ENCODE measurements at places on chromosomes 12 and 14.
A peak's percentile ranks its signal among the peaks of the same experiment; 100 is the strongest.

DNA sequence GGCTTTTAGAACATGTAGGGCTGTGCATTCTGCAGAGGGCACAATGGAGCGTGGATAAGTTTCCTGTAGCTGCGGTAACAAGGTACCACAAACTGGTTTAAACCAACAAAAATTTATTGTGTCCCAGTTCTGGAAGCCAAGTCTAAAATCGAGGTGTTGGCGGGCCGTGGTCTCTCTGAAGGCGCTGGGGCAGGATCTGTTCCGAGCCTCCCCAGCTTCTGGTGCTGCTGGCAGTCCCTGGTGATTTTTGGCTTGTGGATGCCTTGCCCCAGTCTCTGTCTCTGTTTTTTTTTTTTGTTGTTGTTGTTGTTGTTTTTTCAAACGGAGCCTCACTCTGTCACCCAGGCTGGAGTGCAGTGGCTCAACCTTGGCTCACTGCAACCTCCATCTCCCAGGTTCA is 77.5 kb downstream of the ACACB start:
- DNase-seq, result no peak

GRCh38 chr14:61889914-61890351 is 127.7 kb downstream of the SNAPC1 start:
- DNase-seq, result peak; percentile 63

DNA sequence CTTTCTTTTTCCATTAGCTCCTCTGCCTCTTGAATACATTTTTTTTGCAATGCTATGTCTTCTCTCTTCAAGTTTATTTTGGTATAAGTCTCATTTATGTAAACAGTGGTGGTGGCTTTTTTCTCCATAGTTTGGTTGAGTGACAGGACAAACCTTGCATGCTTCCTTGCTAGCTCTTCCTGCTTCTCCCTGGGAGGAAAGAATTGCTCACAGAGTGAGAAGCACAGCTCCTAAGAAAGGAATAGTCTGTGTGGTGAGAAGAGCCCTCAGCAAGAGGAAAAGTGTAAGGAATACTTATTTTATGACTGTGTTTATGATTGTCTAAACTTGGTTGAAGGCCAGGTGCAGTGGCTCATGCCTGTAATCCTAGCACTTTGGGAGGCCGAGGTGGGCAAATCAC is 11.5 kb downstream of the CCDC175 start:
- DNase-seq, result no peak

- peak; percentile 60 for DNase-seq
These were observed 29.1 kb downstream of the CHST11 start for GRCh38 chr12:104485651-104486362.

DNA sequence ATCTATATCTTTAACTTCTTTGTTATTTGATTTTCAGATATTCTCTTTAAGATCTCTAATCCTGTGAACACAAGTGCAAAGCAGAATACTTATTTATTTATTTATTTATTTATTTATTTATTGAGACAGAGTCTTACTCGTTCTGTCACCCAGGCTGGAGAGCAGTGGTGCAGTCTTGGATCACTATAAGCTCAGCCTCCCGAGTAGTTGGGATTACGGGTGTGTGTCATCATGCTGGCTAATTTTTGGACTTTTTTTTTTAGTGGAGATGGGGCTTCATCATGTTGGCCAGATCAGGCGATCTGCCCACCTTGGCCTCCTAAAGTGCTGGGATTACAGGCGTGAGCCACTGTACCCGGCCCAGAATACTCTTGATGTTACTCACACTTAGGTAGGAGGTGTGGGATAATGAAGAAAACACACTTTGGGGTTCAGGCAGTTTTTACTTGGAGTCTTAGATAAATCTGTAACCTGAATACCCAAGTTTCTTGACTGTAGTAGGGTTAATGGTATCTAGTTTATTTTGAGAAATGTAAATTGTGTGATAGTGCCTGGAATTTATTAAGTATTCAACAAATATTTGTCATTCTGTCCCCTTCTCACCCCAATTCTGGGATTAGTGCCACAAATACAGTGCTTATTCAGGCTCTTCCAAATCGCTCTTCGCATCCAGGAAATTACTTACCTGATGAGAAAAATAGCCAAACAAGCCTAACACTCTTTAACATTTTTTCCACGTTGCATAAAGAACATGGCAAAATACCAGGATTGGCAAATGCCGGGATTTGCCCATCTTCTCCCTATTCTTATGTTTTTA is 33.0 kb downstream of the METAP2 start:
- DNase-seq, result no peak

DNA sequence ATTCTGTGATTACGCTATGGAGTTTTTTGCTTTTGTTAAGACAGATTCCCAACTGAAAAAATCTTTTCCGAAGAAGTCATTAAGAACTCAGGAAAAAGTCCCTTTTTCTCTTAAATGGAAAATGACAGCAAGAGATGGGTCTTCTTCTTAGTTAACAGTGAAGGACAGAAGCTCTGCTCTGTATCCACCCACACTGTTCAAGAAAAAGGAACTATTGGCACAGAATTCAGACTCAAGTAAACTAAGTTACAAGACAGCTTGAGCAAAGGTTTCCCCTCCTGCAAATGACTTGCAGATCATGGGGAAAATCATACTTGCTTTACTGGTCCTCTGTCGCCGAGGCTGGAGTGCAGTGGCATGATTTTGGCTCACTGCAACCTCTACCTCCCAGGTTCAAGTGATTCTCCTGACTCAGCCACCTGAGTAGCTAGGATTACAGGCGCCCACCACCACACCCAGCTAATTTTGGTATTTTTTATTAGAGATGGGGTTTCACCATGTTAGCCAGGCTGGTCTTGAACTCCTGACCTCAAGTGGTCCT is 137.1 kb upstream of the AEBP2 start:
- DNase-seq, result no peak
